Activated T-cell treated with anti-CD3 and anti-CD28 coated beads, Interleukin-2, amount 50 U/mL, for 1 hour (primary cell): ENCODE measurements at places on chromosomes 11 and 22.

- DNase-seq: no peak
These were observed 4.9 kb upstream of the NRIP3 start for GRCh38 chr11:9008661-9009060.

- DNase-seq: no peak
These were observed 31.3 kb downstream of the CTNND1 start for GRCh38 chr11:57792870-57793269.

DNA sequence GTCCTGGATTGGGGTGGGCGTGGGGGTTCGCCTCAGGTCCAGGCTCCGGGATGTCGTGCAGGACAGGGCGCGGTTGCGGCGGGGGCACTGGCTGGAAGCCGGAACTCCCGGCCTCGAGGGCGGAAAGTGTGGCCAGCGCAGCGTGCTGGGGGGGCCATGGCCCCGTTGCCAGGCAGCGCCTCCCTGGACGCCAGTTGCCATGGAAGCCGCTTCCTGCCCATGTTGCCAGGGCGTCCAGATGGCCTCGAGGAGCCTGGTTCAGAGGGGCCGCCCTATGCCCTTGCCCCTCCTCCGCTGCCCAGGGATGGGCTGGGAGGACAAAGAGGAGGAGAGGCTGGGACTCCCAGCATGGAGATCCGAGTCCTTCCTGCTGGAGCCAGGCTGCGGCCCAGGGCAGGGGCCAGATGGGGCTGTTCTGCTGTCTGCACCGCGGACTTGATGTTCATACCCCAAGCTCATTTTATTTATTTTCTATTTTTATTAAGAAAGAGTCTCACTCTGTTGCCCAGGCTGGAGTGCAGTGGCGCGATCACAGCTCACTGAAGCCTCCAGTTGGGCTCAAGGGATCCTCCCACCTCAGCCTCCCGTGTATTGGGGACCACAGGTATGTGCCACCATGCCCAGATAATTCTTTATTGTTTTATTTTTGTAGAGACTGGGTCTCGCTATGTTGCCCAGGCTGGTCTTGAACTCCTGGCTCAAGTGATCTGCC lies 4.6 kb upstream of the CCDC188 start:
- no peak for DNase-seq

- DNase-seq: no peak
These were observed 19.6 kb downstream of the ATM start for GRCh38 chr11:108242422-108242821.

GRCh38 chr11:109993786-109994185 lies 99.4 kb upstream of the ZC3H12C start:
- no peak for DNase-seq

DNA sequence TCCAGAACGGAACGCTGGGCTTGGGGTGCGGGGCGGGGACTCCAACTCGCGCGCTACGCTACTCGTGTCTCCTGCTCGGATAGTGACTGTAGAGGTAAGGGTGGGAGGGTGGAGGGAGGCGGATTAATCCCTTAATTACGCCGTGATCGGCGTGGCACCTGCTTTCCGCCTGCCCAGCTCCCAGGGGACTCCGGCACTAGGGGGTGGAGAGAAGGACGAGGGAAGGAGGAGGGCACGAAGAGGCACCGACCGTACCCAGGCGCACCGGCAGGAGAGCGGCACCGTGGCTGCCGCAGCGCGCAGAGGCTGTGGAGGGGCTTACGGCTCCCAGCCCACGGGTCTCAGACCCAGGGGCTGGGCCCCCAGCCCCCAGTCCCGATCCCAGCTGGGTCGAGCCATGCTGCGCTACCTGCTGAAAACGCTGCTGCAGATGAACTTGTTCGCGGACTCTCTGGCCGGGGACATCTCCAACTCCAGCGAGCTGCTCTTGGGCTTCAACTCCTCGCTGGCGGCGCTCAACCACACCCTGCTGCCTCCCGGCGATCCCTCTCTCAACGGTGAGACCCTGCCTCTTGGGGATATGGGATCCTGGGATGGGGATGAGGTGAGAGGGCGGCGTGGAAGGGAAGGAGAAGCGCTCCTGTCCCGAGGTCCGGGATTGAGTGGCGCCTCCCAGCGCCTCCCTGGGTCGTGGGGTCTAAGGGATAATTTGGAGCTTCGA lies at the start of gene ROBO3:
ROBO3 (plus strand) TSS at position 252 of the 721 bp plus-strand sequence; CDS start at position 398, 146 bp downstream.
- DNase-seq: no peak
